ENCODE measurements at places on chromosomes 12 and 14. TPM values are rescaled to one million over a fixed set of nuclear protein-coding genes. Genes with fewer than 3 reads are reported as not detected.

DNA sequence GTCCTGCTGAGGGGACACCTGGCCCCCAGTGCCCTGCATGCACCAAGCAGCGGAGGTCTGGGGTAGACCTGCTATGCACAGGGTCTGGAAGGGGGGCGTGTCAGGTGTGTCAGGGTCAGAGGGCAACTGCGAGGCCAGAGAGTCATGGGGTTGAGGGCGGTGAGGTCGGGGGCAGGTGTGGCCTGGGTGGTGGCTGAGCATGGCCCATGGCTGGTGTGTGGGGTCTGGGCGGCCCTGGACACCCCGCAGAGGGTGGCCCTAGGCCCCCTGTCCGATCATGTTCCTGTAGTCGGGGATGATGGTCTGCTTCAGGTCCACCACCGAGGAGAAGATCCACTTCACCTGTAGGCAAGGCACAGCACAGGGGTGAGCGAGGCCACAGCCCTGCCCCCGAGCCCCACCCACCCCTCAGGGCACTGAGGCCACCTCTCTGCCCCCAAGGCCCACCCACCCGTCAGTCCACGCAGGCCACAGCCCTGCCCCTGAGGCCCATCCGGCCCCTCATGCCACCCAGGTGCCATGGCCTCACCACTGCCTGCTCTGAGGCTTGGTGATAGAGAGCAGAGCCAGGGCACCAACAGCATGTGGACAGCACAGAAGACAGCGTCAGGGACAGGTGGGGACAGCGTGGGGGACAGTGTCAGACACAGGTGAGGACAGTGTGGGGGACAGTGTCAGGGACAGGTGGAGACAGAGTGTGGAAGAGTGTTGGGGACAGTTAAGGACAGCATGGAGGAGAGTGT is 211.3 kb downstream of the TMEM121 start:
- no peak for DNase-seq

GRCh38 chr14:105430565-105430964 is 10.9 kb downstream of the MTA1 start:
- DNase-seq: no peak

DNA sequence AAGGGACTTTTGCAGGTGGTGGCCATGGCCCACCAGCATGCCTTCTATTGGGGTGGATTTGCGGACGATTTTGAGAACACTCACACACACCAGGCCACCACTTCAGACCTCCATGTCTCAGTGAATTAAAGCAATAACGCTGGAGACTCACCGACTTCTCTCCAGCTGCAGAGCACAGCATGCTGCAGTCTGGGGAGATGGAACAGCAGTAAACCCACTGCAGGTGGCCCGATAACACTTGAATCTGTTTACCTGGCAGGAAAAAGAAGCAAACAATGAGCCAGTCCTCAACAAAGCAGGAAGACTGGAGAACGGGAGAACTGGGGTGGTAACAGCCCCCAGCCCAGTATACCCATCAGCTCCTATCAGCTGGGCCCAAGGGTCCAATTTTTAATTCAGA is 21.6 kb downstream of the RFC5 start:
- DNase-seq: no peak

DNA sequence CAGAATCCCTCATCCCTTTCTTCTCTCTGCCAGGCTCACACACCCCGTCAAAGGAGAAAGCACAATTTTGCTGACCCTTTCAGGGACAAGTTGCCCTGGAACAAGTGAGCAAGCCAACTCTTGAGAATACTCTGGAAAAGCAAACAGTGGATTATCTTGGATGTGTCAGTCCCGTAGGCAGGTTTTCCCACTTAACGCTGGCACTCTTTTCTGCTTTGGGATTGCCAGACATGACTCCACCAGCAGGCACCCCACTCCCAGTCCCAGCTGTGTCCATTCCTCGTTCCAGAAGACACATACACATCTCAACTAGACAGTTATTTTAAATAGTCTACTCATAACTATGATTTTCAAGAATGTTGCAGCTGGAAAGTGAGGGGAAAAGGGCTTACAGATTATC is 145.5 kb upstream of the CDKN3 start:
- no peak for DNase-seq

CPNE6 gene
- not detected for total RNA-seq
